Colonic mucosa (tissue), 4 donors: ENCODE measurements at places on chromosomes 11 and 22. TPM values are rescaled to one million over a fixed set of nuclear protein-coding genes. Genes with fewer than 3 reads are reported as not detected.

DNA sequence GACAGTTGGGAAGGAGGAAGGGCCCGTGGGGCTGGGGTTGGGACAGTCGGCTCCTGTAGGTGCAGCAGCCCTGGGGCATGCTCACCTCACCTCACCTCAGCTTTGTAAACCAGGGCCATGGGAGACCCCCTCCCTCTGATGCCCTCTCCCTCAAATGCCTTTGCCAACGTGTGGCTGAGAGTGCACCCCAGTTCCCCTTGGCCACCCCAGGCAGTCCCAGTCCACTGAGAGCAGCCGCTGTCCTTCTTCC is 4.2 kb upstream of the NEAT1 start:
- H3K27me3 ChIP-seq, result no peaks in the 10 kb centered on the region
- peaks cover 10% of the 10 kb centered on the region for H3K4me1 ChIP-seq
- peak overlapping the region; percentile 100 for H3K27ac ChIP-seq
- no peaks in the 10 kb centered on the region for H3K36me3 ChIP-seq

GRCh38 chr22:35838855-35839576 is 121.3 kb downstream of the APOL5 start:
- H3K4me1 ChIP-seq, result no peaks in the 10 kb centered on the region
- no peaks in the 10 kb centered on the region for H3K36me3 ChIP-seq

- H3K4me1 ChIP-seq, result peaks cover 2% of the 10 kb centered on the region
- H3K4me3 ChIP-seq, result no peak overlapping the region
- DNase-seq, result no peak
- no peak overlapping the region for H3K27ac ChIP-seq
- H3K36me3 ChIP-seq, result no peaks in the 10 kb centered on the region
Observed at GRCh38 chr22:50087646-50088045, 2.2 kb upstream of the MOV10L1 start.

GRCh38 chr22:36977401-36977861 is 41.8 kb downstream of the TST start:
- no peaks in the 10 kb centered on the region for H3K36me3 ChIP-seq
- no peaks in the 10 kb centered on the region for H3K4me1 ChIP-seq
- H3K27ac ChIP-seq, result no peak overlapping the region
- peak; percentile 77 for DNase-seq
- H3K4me3 ChIP-seq, result peak overlapping the region; percentile 8

- DNase-seq, result peak; percentile 24
- H3K4me3 ChIP-seq, result peak overlapping the region; percentile 99
- no peak overlapping the region for H3K27ac ChIP-seq
- H3K36me3 ChIP-seq, result peaks cover 15% of the 10 kb centered on the region
- peaks cover 21% of the 10 kb centered on the region for H3K4me1 ChIP-seq
Observed at GRCh38 chr11:206002-206384, 1.2 kb downstream of the BET1L start.

DNA sequence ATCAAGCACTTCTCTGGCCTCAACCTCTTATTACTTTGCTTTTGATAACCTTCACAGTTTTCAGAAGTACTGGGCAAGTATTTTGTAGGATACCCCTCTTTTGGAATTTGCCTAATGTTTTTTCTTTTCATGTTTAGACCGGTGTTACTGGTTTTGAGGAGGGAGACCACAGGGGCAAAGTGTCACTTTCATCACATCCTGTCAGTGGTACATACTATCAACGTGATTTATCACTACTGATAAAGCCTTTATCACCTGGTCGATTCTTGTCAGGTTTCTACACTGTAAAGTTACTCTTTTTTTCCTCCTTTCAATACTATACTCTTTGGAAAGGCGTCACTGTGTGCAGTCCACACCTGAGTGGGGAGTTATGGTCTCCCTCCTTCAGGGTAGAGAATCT is 26.7 kb downstream of the QSER1 start:
- H3K27ac ChIP-seq, result no peak overlapping the region
- no peak for DNase-seq
- H3K4me3 ChIP-seq, result no peak overlapping the region
- H3K36me3 ChIP-seq, result no peaks in the 10 kb centered on the region
- H3K27me3 ChIP-seq, result no peaks in the 10 kb centered on the region

- no peaks in the 10 kb centered on the region for H3K27me3 ChIP-seq
- H3K36me3 ChIP-seq, result no peaks in the 10 kb centered on the region
- DNase-seq, result peak; percentile 16
- H3K4me1 ChIP-seq, result no peaks in the 10 kb centered on the region
- H3K4me3 ChIP-seq, result no peak overlapping the region
- H3K27ac ChIP-seq, result no peak overlapping the region
Observed at GRCh38 chr11:2759228-2760195, 59.7 kb upstream of the KCNQ1OT1 start.

NPAS4 gene
- total RNA-seq, result 0.37 TPM

DNA sequence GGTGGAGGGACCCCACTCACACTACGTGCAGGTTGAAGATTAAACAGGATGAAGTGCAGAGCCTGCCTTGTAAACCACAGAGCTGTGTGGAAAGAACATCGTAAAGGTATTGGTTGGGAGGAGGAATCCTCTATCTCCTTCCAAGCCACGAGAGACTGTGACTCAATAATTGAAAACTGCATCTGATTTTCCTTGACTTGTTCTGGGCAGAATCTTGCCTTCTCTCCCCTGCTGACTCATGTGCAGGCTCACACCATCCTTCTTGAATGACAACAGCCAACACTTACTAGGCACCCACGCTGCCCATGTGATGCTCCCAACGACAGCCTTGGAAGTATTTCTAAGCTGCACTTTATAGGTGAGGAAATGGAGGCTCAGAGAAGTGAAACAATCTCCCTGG is 563.0 kb downstream of the MIAT start:
- H3K4me3 ChIP-seq, result no peak overlapping the region
- H3K27ac ChIP-seq, result no peak overlapping the region
- no peaks in the 10 kb centered on the region for H3K36me3 ChIP-seq
- H3K4me1 ChIP-seq, result no peaks in the 10 kb centered on the region

- no peak overlapping the region for H3K4me3 ChIP-seq
- no peak for DNase-seq
- no peaks in the 10 kb centered on the region for H3K27me3 ChIP-seq
- H3K4me1 ChIP-seq, result no peaks in the 10 kb centered on the region
Observed at GRCh38 chr11:95385577-95385976, 154.6 kb upstream of the SESN3 start.

CSF2RB gene
- 5.2 TPM for total RNA-seq

GRCh38 chr11:111427471-111427912 is 48.4 kb upstream of the POU2AF1 start:
- H3K4me3 ChIP-seq, result no peak overlapping the region
- no peaks in the 10 kb centered on the region for H3K36me3 ChIP-seq
- H3K4me1 ChIP-seq, result no peaks in the 10 kb centered on the region
- H3K27me3 ChIP-seq, result no peaks in the 10 kb centered on the region

DNA sequence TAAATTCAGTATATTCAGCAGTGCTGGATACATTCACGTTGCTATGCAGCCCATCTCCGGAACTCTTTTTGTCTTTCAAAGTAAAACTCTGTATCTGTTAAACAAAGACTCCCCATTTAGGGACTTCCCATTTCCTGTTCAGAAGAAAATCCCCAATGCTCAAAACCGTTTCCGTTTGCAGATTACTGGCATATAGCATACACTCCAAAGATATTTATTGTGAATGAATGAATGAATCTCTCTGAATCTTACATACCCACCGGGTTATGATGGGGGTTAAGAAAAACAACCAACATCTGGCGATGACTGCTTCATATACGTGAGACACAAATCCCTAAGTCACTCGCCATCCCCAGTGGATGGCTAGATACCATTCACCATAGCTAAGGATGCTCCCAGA is 1.6 kb downstream of the THY1 start:
- no peak for DNase-seq
- no peaks in the 10 kb centered on the region for H3K36me3 ChIP-seq
- no peak overlapping the region for H3K27ac ChIP-seq
- no peaks in the 10 kb centered on the region for H3K4me1 ChIP-seq

GRCh38 chr11:128625326-128625725 is 38.0 kb upstream of the ETS1 start:
- DNase-seq, result no peak
- H3K27ac ChIP-seq, result no peak overlapping the region
- H3K4me3 ChIP-seq, result no peak overlapping the region
- no peaks in the 10 kb centered on the region for H3K36me3 ChIP-seq

- no peaks in the 10 kb centered on the region for H3K27me3 ChIP-seq
- no peaks in the 10 kb centered on the region for H3K4me1 ChIP-seq
- H3K4me3 ChIP-seq, result no peak overlapping the region
- H3K36me3 ChIP-seq, result no peaks in the 10 kb centered on the region
- H3K27ac ChIP-seq, result no peak overlapping the region
Observed at GRCh38 chr11:33835143-33835878, 56.6 kb downstream of the LMO2 start.

GRCh38 chr11:72989727-72990126 is 152.4 kb downstream of the FCHSD2 start:
- H3K27me3 ChIP-seq, result no peaks in the 10 kb centered on the region
- no peak overlapping the region for H3K27ac ChIP-seq
- no peaks in the 10 kb centered on the region for H3K4me1 ChIP-seq
- no peak overlapping the region for H3K4me3 ChIP-seq
- DNase-seq, result no peak
- H3K36me3 ChIP-seq, result no peaks in the 10 kb centered on the region

- no peaks in the 10 kb centered on the region for H3K36me3 ChIP-seq
- H3K4me1 ChIP-seq, result no peaks in the 10 kb centered on the region
- DNase-seq, result no peak
- no peak overlapping the region for H3K27ac ChIP-seq
- no peaks in the 10 kb centered on the region for H3K27me3 ChIP-seq
Observed at GRCh38 chr11:19939415-19939929, 220.8 kb downstream of the DBX1 start.

GRCh38 chr22:40399621-40400020 is 29.2 kb downstream of the SGSM3 start:
- DNase-seq, result no peak
- H3K27ac ChIP-seq, result no peak overlapping the region
- no peaks in the 10 kb centered on the region for H3K27me3 ChIP-seq
- peaks cover 7% of the 10 kb centered on the region for H3K36me3 ChIP-seq
- H3K4me3 ChIP-seq, result no peak overlapping the region

DNA sequence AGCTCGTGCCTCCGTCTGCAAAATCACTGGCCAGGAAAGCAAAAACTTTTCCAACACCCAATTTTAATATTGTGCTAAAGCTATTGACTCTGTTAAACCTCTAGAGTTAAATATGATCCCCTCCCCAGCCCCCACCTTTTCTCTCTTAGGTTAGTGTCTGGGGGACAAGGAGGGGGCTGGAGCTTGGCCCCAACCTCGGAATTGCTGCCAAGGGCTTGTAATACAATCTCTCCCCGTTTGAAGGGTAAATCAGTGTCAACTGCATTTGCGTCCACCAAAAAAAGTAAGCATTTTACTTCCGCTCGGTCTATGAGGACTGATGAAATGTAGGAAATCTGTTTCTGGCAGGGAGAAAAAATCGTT is at the start of gene GAS2:
GAS2 (plus strand) TSS at position 287 of the 363 bp plus-strand sequence. CDS start 8,259 bp downstream, outside the sequence.
- DNase-seq, result no peak
- peak within 1 kb of the TSS; percentile 36 for H3K4me3 ChIP-seq
- peaks cover 8% of the 10 kb centered on the region for H3K27me3 ChIP-seq
- no peaks in the 10 kb centered on the region for H3K36me3 ChIP-seq
- H3K4me1 ChIP-seq, result no peaks in the 10 kb centered on the region

- H3K4me1 ChIP-seq, result no peaks in the 10 kb centered on the region
- H3K27me3 ChIP-seq, result no peaks in the 10 kb centered on the region
- DNase-seq, result no peak
- no peaks in the 10 kb centered on the region for H3K36me3 ChIP-seq
Observed at GRCh38 chr11:125088123-125088522, 23.3 kb downstream of the TMEM218 start.

- H3K36me3 ChIP-seq, result no peaks in the 10 kb centered on the region
- no peak for DNase-seq
- no peaks in the 10 kb centered on the region for H3K27me3 ChIP-seq
- no peak overlapping the region for H3K4me3 ChIP-seq
- H3K4me1 ChIP-seq, result no peaks in the 10 kb centered on the region
Observed at GRCh38 chr11:96554236-96554820, 164.5 kb downstream of the JRKL start.

NAV2 gene
- total RNA-seq, result 45.3 TPM

- no peak overlapping the region for H3K27ac ChIP-seq
- no peaks in the 10 kb centered on the region for H3K36me3 ChIP-seq
- no peaks in the 10 kb centered on the region for H3K27me3 ChIP-seq
- H3K4me1 ChIP-seq, result no peaks in the 10 kb centered on the region
- no peak overlapping the region for H3K4me3 ChIP-seq
Observed at GRCh38 chr11:79108851-79109250, 332.0 kb downstream of the TENM4 start.

SPI1 gene
- total RNA-seq, result 4.7 TPM
